ENCODE measurements at places on chromosomes 3 and 15.
A peak's percentile ranks its signal among the peaks of the same experiment; 100 is the strongest.

DNA sequence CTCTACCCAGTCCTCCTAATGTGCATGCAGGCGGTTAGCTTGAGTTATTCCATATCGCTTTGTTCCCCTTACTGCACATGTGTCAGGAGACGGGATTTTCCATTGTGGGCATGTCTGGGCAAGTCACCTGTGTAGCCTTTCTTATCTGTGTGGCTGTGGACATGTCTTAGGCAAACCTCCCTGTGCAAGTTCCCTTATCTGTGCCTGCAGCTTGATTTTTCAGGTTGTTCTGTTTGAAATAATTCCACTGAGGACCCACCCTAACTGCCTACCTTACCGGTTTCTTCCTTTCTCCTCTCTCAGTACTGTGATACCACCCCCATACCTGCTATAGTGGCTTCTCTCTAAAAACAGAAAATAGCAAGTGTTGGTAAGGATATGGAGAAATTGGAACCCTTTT, 113.6 kb downstream of the NEO1 start:
- no peak for DNase-seq

DNA sequence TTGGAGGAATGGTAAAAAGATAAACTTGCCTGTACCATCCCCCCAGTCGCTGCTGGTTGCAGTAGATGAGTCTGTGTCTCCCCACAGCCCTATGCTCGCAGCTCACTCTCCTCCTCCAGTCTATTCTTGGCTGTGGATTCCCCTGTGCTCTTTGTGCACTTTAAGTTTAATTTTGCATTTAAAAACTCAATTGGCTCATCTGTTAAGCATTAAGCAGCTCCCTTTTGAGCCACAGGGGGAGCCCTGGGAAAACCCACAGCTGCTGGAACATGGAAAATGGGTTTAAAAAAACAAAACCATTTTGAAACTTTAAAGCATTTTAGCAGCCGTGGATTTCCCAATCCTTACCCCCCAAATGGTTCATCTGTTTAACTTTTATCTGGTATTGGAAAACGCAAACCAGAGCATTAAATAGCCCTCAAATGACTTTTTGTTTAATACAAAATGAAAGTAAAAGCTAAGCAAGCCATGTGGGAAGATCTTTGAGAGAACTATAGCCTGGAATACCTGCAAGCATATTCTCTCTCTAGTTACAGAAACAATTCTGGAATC, 536.9 kb downstream of the ZIC1 start:
- DNase-seq = peak; percentile 61

DNA sequence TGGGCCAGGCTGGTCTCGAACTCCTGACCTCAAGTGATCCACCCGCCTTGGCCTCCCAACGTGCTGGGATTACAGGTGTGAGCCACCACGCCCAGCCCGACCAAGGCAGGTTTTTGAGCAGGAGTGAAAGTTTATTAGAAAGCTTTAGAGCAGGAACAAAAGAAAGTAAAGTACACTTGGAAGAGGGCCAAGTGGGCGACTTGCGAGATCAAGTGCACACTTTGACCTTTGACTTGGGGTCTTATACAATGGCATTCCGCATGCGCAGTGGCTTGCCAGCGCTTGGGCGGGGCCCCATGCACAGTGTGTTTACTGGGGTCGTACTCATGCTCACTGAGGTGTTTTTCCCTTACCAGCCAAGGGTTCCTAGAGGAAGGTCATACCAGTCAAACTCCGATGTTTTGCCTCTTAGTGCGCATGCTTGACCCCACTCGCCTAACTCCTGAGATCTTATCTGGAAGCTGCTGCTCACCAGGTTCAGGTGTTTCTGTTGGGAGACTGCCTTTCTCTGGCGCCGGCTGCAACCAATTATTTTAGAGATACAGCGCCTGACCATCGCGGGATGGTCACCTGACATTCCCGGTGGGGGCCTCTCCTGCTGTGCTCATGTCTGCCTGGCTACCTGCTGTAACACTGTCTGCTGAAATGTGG, 46.9 kb upstream of the FLNB start:
- DNase-seq = no peak

GRCh38 chr3:156729460-156730179, 55.2 kb downstream of the TIPARP start:
- DNase-seq = no peak

- DNase-seq = no peak
Measured at GRCh38 chr3:70281663-70282062, 30.8 kb downstream of the MDFIC2 start.

- DNase-seq = no peak
Measured at GRCh38 chr3:47715928-47716327, 65.8 kb downstream of the SMARCC1 start.

GRCh38 chr3:128424508-128425069, 42.1 kb downstream of the DNAJB8 start:
- DNase-seq = no peak

- no peak for DNase-seq
Measured at GRCh38 chr3:97882975-97883598, 61.3 kb downstream of the CRYBG3 start.

GRCh38 chr3:100023150-100023549, 91.2 kb downstream of the FILIP1L start:
- no peak for DNase-seq

DNA sequence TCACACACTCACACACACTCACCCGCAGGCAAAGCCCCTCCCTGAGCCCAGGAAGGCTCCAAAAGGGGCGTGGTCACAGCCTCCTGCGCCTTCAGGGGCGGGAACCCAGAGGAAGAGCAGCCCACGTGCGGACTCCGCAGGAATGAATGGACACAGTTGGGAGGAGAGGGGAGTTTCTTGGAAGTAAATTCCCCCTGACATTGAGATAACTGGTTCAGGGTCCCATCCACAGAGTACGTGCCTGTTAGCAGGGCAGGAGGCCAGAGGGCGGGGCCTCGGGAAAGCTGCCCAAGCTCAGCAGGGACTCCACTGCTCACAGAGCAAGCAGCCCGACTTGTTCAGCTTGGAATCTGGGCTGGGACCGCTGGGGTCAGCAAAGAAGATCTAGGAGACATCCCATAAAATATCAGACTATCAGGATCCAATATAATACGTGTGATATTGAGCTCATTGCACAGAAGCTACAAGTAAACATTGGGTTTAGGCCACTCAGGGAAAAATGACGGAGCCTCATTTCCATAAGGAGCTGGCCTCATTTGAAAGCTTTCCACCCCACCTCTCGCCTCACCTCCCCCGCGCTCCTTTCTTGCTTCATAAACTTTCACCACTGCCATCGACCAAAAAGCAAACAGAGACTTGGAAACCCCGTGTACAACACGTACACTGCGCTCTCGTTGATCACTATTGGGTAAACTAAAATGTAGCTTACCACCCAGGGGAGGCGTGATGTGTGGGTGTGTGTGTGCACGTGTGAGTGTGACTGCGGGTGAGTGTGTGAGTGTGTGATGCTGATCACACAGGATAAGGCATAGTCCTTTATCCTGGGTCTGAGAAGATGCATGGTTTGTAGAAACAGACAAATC, 36.0 kb downstream of the TM2D3 start:
- DNase-seq = no peak

GRCh38 chr15:85137489-85138168, 156.0 kb downstream of the PDE8A start:
- peak; percentile 85 for DNase-seq

GRCh38 chr3:33577588-33577987, 137.4 kb upstream of the UBP1 start:
- no peak for DNase-seq

- DNase-seq = peak; percentile 69
Measured at GRCh38 chr15:33735637-33736247, 232.6 kb upstream of the CHRM5 start.

- DNase-seq = no peak
Measured at GRCh38 chr3:75218577-75218976, 445.6 kb upstream of the FRG2C start.

DNA sequence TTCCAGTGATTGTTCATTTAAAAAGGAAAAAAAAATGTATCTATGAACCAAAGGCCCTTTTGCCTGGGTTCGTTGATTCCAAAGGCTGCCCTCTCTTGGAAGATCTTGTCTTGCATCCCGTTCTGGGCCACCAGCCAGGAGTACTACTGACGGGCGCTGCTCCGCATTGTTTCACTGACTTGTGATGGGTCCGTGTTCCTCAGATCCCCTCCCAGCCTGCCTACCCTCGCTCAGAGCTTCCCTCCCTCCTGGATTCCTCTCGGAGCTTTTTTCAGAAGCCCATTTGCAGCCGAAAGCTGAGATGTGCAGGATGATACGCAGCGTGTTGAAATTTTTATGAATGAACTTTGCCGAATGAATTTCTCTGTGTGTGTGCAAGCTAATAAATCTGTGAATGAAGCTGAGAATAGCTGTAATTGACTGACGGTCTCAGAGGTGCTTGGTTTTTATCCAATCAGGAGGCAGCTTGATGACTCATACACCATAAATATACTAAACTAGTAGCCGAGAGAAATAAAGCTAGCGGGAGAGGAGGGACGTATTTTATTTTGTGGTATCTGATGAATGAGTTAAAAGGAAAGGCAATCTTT, at the start of gene SHC4:
Gene SHC4 (minus strand): TSS at position 396 of the 590 bp plus-strand sequence. CDS start 904 bp downstream, outside the sequence.
- DNase-seq = peak; percentile 60

DNA sequence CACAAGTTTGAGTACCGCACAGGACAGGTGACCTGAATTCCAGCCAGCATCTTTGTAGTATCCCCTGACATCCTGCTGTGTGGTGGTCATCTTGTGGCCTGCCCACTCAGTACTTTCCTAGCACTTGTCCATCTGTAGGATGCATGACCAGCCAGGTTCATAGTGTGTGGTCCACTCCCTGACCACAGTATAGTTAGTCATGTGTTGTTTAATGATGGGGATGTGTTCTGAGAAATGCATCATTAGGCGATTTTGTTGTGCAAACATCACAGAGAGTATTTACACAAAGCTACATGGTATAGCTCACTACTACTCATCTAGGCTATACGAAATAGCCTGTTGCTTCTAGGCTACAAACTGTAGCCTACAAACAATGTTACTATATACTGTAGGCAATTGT, 16.9 kb upstream of the RBPMS2 start:
- DNase-seq = no peak

DNA sequence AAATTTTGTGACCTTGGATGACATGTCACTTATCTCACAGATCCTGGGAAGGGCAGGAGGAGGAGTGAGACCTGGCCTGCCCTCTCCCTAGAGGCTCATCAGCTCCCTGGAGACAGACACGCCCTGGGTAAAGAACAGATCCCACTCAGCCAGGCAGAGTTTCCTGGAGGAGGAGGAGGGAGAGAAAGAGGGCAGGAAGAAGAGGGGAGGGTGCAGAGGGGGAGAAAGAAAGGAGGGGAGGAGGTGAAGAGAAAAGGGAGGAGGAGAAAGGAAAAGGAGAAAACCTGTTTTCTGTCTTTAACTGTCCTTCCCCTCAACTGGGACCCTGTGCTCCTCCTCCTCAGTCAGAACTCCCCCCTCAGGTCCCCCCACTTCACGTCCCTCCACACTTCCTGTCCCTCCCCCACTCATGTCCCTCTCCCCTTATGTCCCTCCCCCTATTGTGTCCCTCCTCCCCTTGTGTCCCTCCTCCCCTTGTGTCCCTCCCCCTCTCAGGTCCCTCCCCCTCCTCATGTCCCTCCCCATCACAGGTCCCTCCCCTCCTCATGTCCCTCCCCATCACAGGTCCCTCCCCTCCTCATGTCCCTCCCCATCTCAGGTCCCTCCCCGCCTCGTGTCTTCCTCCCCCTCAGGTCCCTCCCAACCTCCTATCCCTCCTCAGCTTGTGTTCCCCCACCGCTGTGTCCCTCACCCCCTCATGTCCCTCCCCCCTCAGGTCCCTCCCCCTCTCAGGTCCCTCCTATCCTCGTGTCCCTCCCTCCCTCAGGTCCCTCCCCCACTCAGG, 52.3 kb upstream of the CGNL1 start:
- peak; percentile 73 for DNase-seq

DNA sequence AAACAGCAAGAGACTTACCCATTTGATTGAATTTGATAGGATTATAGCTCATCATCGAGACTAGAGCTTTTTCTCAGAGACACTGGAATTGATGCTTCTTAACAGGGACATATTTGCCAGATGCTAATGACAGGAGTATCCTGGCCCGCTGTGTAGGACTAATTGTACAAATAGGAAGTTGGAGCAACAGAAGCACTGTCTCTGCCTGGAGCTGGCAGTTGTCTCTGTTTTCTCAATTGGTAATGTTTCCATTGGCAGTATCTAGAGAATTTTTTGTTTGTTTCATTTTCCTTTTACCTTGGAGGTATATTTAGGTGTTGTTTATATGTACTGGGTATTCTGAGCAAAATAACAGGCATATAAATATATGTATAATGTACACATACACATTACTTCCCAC, 8.9 kb upstream of the PCOLCE2 start:
- no peak for DNase-seq

- DNase-seq = no peak
Measured at GRCh38 chr3:58151637-58152036, 59.1 kb downstream of the DNASE1L3 start.

DNA sequence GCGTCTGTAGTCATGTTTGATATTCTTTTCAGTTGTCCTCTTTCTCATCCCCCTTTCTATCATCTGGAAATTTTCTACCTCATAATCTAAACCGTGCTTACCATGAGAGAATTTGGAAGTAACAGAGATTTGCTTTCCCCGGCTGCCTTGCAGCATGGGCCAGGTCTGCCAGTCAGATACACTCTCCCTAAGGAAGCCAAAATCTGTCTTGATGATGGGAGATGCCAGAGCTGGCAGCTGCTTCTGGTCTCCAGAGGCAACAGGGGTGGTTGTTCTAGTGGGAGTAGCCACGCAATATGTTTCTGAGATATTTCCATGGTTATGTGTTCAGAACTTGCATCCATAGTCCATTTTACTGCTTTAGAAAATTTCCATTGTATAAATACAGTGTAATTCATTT, 218.9 kb upstream of the RORA start:
- DNase-seq = no peak

- DNase-seq = no peak
Measured at GRCh38 chr3:3110299-3110630, at the start of gene IL5RA. Gene IL5RA, minus strand, starts transcription at chr3:3110374. Its CDS starts 5,390 bp downstream, at chr3:3104984.

GRCh38 chr15:71002316-71002715, 109.7 kb downstream of the LRRC49 start:
- DNase-seq = no peak

- no peak for DNase-seq
Measured at GRCh38 chr3:100165926-100166550, 51.7 kb upstream of the FILIP1L start.

GRCh38 chr3:190534386-190534785, 20.5 kb downstream of the IL1RAP start:
- DNase-seq = no peak

DNA sequence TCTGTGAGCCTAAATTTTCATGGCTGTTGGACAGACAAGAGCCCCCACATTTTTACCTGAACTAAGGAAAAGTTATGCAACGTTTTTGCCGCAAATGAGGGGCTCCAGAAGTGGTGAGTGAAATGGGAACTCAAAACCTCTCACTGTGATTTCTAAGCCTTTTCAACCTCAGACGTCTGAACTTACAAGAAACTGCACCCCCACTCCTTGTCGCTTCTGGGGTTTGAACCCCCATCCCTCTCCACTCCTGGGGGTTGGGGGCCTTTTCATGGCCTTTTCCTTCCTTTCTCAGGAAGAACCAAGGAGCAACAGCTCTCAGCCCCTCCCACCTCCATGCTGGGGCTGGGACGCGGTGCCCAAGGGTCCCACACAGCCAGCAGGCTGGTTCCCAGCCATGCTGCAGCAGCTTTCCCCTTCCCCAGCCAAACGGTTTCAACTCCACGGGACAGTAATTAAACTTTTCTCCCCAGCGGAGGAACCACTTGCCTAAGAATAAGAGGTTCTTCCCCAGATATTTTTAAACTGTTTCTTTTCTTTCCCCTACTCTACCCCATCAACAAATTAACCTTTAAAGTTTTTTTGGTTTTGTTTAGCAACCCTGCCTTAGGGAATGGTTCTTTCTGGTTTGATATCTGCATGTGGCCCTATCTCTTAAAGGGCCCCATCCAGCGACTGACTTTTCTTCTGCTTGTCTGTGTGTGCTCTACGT, 387.6 kb upstream of the CBLB start:
- DNase-seq = no peak
